ENCODE measurements at places on chromosomes 16 and 17.
A peak's percentile ranks its signal among the peaks of the same experiment; 100 is the strongest.

- peak; percentile 81 for DNase-seq
Observed at GRCh38 chr16:1839554-1839953, 12.5 kb downstream of the FAHD1 start.

GRCh38 chr17:3954086-3954485 is 10.2 kb downstream of the ATP2A3 start:
- no peak for DNase-seq

DNA sequence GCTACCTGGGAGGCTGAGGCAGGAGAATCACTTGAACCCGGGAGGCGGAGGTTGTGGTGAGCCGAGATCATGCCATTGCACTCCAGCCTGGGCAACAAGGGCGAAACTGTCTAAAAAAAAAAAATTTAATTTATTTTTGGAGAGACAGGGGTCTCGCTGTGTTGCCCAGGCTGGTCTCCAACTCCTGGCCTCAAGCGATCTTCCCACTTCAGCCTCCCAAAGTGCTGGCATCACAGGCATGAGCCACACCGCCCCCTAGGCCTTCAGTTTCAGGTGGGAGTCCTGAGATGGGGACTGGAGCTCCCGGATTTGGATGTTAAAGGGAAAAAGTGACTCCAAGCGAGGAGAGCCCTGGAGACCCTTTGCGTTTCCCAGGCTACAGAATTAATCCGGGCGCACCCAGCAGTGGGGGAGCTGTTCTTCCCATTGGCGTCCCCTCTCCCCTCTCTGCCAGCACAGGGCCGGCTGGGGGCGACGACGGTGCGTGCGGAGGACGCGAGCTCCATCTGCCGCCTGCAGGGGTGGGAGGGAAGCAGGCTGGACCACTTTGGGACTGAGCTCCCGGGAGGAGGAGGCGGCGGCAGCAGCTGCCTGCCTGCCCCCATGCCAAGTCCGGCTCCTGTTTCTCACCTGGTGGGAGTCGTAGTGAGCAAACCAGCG is 49.3 kb upstream of the USP7 start:
- peak; percentile 27 for DNase-seq

DNA sequence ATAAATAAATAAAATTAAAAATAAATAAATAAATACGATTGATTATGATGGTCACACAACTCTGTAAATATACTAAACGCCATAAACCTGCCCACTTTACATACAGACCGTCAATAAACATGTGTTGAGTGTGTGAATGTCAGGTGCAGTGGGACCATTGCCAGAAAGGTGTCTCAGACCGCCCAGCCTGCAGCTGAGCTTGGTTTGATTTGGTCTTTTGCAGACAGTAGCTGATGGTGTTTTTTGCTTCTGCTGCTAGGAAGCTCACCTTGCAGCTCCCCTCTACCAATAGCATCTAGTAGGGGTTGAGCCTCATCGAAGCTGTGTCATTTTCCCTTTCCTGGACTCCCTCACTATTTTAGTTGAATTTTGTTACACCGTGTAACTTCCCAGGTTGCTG is 23.5 kb downstream of the UBALD1 start:
- DNase-seq, result no peak

GRCh38 chr16:30381291-30382041 is 895 bp downstream of the SEPTIN1 start:
- no peak for DNase-seq

GRCh38 chr17:50192618-50193291 is 8.7 kb downstream of the COL1A1 start:
- DNase-seq, result no peak

DNA sequence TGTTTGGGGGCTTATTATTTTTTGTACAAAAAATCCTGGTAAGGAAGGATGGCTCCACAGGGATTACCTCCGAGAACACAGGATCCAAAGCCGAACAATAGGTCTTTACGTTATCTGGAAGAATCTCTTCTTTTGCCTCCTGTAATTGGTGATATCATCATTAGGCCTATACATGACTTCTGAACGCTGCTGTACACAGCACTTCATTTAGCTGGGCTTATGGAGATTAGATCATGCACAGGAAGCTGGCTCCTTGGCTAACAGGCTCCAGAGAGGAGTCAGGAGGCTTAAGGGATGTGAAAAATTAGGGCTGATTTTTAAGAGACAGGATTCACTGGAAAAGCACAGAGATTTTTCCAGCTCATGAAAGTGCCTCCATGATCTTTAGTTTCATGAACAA is 54.7 kb downstream of the TANGO6 start:
- no peak for DNase-seq

DNA sequence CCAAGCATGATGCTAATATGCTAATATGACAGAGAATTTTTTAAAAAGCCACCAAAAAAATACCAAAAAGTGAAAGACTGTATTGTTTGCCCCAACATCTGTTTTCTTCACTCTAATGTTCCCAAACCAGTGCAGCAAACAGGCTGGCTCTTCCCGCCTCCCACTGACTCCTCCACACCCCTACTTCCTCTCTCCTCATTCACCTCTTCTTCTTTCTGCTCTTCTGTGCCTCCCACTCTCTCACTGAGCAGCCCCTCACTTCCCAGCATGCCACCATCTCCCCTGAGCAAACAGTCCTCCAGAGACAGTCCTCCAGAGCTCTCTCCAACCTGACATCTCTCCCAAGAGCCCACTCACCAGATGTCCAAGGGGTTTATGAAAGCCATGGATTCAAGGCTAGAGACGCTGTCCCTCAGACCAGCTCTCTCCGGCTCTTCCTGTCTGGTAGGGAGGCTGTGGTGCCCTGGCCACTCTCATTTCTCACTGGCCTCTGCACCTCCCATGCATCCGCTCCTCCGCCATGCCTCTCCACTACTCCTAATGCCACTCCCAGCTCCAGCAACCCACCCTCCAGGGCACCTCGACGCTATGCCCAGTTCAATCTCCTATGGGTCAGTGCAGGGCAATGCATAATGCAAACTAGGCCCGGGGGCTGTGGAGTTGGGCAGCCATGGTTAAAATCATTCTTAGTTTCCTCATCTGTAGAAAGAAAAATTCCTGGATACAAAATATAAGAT is 52.9 kb downstream of the ANKRD11 start:
- no peak for DNase-seq

DNA sequence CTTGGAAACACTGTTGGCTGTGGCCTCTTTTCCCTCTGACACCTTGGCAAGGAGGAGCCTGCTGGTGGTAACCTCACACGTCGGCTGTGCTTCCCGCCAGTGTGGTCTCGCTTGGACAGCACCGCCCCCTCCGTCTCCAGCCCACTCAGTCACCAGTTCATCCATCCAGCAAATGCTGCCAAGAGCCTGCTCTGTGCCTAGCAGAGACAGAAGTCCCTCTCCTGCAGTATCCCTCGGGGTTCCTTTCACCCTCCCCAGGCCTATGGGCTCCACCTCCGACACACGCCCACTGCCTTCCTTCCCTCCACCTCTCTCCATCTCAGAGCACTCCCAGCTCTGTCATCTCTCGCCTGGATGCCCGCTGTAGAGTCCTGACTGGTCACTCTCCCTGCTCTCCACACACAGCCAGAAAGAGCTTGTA is 12.3 kb downstream of the CACNG4 start:
- DNase-seq, result no peak

- no peak for DNase-seq
Observed at GRCh38 chr17:73462823-73463222, 151.0 kb upstream of the CDC42EP4 start.

DNA sequence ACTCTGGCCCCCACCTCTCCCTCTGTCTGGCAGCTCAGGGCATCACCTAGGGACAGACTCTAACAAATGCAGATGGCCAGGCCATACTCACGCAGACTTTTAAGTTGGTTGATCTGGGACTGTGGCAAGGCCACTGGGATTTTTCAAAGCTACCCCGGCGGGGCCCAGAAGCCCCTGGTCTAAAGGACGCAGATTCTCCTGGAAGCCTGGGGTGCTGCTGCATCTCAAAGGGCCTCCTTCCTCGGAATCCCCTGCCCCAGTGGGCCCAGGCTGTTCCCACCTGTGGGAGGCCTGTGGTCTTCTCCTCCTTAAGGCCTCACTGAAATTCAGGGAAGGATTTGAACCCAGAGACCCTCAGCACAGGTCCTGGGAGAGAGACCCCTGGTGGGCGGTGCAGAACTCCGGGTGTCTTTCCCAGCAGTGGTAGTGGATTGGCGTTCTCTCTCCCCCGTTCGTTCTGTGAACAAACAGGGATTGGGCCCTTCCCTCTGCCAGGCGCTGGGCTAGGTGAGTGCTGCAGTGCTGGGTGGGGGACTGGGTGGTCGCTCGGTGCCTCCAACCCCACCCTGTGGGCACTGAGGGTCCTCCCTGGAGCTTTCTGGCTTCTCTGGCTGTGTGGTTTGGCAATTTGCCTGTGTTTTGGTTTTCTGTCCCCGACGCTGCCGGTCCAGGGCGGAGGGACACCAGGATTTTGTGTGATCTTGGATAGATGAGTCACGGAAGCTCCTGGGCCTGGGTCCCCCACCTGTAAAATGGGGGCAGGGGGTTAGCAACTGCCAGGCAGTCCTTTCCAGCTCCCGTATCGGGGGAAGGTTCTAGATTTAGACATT is 160.5 kb upstream of the GSE1 start:
- no peak for DNase-seq

- no peak for DNase-seq
Observed at GRCh38 chr16:7137560-7138330, 194.9 kb upstream of the RBFOX1 start.

GRCh38 chr17:81034168-81034777 is 678 bp upstream of the BAIAP2 start:
- DNase-seq, result peak; percentile 27

Measured in mesenchymal stem cell (in vitro differentiated cells and primary cell).